Activated CD8-positive, alpha-beta memory T cell treated with anti-CD3 and anti-CD28 coated beads for 24 hours (primary cell): ENCODE measurements at places on chromosomes 4 and X.

- DNase-seq = no peak
Observed at GRCh38 chrX:110723844-110724243, 71.8 kb downstream of the CHRDL1 start.

GRCh38 chr4:47876784-47877546 lies 37.4 kb downstream of the NFXL1 start:
- no peak for DNase-seq

GRCh38 chr4:55393461-55394320 lies 2.1 kb upstream of the TMEM165 start:
- DNase-seq = no peak

- no peak for DNase-seq
Observed at GRCh38 chrX:22095286-22095685, 63.2 kb downstream of the PHEX start.

DNA sequence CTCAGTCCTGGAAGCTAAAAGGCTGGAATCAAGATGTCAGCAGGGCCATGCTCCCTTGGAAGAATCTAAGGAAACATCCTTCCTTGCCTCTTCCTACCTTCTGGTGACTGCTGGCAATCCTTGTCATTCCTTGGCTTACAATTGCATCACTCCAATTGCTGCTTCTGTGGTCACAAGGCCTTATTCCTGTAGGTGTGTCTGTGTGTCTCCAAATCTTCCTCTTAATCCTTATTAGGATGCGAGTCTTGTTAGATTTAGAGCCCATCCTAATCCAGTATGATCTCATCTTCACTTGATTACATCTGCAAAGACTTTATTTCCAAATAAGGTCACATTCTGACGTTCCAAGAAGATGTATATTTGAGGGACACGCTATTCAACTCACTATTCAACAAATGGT lies 52.2 kb downstream of the SMIM20 start:
- DNase-seq = no peak

DNA sequence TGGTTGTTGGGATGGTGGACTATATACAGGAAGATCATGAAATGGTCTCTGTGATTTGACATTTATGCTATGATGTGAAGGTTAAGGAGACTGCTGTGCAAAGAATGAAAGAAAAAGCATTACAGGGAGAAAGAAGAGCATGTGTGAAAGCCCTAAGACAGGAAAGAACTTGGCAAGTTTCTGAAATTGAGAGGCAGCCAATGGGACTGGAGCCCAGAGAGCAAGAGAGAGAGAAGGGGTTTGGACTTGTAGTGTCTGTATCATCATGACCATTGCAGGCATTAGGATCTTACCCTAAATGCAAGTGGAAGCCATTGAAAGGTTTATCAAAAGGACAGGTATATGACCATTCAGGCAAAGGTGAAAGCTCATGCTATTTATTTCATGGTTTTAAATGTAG lies 147.1 kb downstream of the NAA11 start:
- DNase-seq = no peak

DNA sequence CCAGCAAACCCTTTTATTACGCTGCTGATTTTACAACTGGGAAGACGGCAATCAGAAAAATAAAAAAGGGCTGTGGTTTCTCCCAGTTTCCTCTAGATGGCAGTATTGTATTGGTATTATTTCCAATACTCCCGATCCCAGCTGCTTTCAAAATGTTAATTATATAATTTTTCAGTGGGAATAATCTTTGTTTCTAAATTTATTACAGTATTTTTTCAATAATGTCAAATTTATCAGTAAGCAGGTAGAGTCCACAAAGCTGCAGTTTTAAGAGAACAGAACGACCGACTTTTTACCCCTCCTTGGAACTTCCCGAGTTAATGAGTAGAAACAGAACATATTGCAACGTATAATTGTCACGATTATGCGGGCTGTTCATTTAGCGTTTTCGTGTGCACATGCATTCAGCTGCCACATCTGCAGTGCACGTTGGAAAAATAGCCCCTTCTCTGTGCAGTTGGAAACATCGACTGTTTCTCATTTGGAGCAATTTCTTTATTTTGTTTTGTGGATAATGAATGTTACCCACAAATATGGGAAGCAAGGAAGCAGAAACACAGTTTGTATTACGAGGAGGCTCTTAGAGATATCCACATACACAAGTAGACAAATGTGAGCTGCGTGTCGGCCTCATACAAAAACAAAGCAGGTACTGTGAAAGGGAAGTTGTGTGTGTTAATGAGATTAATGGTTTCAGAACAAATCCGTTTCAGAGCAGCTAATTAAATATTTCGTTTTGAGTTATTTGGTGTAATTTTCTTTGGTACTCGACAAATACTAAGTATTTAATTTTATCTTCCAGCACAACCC lies 188.0 kb downstream of the STIM2 start:
- DNase-seq = no peak

- no peak for DNase-seq
Observed at GRCh38 chr4:136575146-136575545, 957.1 kb downstream of the PCDH18 start.

GRCh38 chrX:139224953-139225665 lies 305.4 kb upstream of the F9 start:
- no peak for DNase-seq

DNA sequence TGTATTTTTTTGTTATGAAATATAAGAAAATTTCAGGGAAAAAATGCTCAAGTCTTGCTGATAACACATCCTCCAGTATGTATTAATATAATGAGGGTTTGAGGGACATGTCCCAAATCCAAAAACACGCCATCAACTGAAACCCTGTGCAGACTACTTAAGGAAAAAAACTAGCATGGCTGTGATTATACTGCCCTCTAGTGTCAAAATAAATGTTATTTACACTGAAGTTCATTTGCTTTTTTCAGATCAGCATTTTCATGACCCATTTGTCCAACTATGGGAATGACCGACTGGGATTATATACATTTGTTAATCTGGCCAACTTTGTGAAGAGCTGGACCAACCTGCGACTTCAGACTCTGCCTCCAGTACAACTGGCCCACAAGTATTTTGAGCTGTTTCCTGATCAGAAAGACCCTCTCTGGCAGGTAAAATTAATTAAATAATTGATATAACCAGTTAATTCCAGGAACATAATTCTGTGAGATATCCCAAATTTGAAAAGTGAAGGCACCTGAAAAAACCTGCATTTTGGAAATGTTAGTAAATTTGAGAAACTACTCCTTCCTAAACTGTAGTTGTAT lies 128.5 kb downstream of the PRSS12 start:
- DNase-seq = no peak

DNA sequence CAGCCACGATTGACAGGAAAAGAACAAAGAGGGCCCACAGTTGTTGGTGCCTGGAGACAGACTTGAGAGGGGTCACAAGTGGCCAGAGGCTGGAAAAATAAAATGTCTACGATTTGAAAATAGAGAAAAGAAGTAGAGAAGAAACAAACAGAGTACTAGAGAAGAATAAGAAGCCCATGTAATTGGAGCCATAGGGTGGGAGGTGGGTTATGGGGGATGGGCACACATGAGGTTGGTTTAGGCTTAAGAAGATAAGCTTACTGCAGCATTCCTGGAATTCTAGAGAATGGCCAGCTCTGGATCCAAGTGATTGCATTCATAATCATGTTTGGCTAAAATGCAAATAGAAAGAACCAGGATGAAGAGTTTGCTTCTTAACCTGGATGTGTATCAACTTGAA lies 210.7 kb downstream of the MAML3 start:
- no peak for DNase-seq

DNA sequence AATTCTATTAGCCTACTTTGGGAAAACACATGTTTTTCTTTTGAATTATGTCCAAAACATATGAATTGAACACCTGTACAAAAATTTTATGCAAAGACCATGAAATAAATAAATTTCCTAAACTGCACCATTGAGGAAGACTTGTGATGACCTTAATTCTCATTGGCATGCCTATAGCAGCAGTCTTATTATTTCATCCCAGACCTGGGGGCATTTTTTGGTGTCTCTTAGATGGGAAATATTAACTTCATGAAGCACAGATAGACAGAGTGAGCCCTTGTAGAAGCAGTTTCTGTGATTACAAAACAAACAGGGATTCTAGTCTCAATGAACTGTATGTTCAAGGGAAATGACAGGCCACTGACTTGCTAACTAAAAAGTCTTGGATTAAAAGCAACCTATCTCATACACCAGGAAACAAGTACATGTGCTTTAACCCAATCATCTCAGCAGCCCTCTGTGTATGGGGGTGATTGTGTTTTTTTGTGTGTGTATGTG lies 32.0 kb upstream of the HPGD start:
- no peak for DNase-seq

- DNase-seq = no peak
Observed at GRCh38 chr4:94442251-94442650, 9.5 kb upstream of the PDLIM5 start.

- no peak for DNase-seq
Observed at GRCh38 chr4:99817309-99817890, 773 bp downstream of the DAPP1 start.

- no peak for DNase-seq
Observed at GRCh38 chrX:100830547-100830946, 10.4 kb downstream of the CSTF2 start.

- no peak for DNase-seq
Observed at GRCh38 chrX:153974003-153974725, 1.6 kb downstream of the TMEM187 start.

GRCh38 chr4:143184503-143185252 lies at the start of gene USP38:
USP38 (plus strand) TSS chr4:143184917; CDS start chr4:143185451, 534 bp downstream.
- peak; percentile 93 for DNase-seq

- DNase-seq = no peak
Observed at GRCh38 chr4:182429896-182430295, 186.7 kb downstream of the TENM3 start.

DNA sequence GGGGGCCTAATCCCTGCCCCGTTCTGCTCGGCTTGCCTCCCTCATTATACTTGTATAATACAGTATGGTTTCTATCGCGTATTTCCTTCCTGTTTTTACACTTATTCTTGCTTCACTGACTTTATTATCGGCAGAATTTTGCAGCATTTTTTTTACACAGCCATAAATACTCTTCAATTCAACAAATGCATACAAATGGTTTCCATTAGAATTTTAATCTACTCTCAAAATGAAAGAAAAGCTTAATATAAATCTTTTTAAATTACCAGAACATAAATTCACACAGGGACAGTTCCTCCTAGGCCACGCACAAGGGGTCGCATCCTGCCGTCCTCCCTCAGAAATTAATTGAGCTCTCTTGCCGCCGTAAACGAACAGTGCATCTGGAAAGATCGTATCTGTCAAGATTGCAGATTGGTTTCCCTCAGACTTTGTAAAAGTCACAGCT lies 42.9 kb downstream of the DCTD start:
- no peak for DNase-seq

DNA sequence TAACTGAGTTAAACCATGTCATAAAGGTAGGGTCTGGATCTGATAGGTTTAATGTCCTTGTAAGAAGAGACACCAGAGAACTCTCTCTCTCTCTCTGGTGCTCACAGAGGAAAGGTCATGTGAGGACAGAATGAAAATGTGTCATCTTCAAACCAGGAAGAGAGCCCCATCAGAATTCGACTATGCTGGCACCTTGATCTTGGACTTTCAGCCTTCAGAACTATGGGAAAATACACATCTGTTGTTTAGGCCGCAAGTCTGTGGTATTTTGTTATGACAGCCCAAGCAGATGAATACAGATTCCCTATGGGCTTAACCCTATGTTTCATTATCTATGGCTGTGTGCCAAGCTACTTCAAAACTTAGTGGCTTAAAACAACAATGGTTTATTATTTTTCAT lies 105.5 kb upstream of the DDIT4L start:
- DNase-seq = no peak

DNA sequence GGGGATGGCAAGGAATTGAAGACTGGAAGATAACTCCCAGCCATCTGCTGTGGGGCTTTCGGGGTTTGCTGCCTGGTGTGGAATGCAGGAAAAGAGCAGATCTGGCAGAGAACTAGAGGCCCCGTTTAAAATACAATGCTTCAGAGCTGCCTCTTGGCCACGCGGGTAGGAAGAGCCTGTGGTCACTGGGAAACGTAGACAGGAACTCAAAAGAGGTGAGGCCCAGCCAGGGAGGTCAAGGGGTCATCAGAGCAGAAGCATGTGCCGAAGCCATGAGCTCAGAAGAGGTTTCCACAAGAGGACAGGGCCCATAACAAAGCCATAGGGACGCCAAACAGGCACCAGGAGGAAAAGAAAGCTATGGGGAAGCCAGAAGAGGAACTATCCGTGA lies 14.5 kb upstream of the STS start:
- DNase-seq = no peak

GRCh38 chr4:55311792-55312488 lies 34.1 kb upstream of the SRD5A3 start:
- DNase-seq = no peak

GRCh38 chr4:82589756-82590155 lies 28.0 kb upstream of the TMEM150C start:
- DNase-seq = no peak

DNA sequence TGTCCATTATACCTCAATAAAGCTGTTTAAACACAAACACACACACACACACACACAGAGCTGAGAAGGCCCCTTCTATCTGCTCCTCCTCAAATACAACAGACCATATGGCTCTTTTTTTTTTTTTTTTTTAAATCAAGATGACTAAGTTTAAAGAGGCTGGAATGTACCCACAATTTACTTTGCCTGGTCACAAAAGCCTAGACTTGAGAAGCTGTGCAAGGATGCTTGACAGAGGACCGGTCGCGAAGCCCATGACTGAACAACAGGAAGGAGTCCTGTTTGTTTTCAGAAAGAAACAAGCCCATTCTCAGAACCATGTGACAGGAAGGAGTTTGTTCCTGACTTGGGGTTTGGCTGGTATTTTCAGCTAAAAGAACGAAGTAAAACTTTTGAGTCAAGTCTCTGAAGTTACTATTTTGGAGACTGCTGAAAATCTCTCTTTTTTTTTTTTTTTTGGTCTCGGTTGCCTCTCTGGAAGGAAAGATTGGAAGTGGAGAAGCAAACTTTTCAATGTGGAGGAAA lies 650.9 kb upstream of the TENM3 start:
- no peak for DNase-seq

GRCh38 chrX:31376408-31377022 lies 304.7 kb upstream of the FTHL17 start:
- no peak for DNase-seq

DNA sequence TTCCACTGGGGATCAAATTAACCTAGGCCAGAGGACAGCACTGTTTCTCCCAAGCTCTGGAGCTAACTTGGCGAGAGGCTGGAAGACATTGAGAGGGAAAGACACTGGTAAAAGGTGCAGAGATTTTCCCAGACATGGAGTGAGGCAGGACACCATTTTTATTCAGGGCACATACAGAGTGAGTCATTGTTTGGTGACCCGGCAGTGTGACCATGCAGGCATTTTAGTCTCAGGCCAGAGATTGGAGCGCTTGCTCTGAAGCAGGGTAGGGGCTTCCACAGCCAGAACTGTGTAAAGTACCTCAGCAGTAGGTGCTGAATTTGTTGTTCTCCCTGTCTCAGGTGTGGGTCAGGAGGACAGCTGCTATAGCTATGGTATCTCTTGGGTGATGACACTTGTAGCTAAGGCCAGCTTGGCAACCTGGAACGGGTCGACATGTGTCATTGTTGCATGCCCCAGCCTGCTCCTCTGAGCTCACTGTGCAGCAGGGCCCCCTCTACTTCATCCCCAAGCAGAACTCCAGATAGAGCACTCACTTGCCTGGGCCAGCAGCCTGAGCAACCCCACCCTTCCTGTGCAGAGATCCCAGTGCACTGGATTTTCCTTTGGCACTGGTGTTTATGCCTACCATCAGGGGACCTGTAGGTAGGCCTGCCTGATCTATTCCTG lies 79.8 kb upstream of the ATP8A1 start:
- no peak for DNase-seq
